ENCODE measurements at places on chromosomes 16 and 17. TPM values are rescaled to one million over a fixed set of nuclear protein-coding genes. Genes with fewer than 3 reads are reported as not detected.

- H3K4me3 ChIP-seq = no peak overlapping the region
- no peaks in the 10 kb centered on the region for H3K27me3 ChIP-seq
- no peak overlapping the region for H3K27ac ChIP-seq
Observed at GRCh38 chr17:37261286-37261685, 114.5 kb upstream of the C17orf78 start.

DNA sequence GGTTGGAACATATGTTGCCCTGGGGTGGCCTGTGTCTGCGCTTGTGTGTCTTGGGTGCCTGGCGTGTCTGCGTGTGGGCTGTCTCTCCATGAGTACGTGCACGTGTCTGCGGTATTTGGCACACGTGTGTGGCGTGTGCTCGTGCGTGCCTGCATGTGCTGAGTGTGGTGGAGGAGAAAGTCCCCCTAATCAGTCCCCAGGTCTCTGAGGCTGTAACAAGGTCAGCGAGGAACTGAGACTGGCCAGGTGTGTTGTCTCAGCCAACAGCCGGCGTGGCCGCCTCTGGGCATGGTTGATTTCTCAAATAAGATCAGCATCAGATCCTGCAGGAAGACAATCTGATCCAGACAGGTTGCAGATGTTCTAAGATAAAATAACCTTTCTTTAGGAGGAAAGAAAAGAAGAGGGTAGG is 3.5 kb upstream of the CPNE7 start:
- H3K36me3 ChIP-seq = peaks cover 1% of the 10 kb centered on the region
- no peak overlapping the region for H3K4me3 ChIP-seq
- no peak overlapping the region for H3K27ac ChIP-seq
- peaks cover 74% of the 10 kb centered on the region for H3K4me1 ChIP-seq
- no peak for DNase-seq
- no peaks in the 10 kb centered on the region for H3K27me3 ChIP-seq

- no peaks in the 10 kb centered on the region for H3K36me3 ChIP-seq
- no peaks in the 10 kb centered on the region for H3K4me1 ChIP-seq
- H3K27me3 ChIP-seq = no peaks in the 10 kb centered on the region
- no peak overlapping the region for H3K4me3 ChIP-seq
- no peak for DNase-seq
Observed at GRCh38 chr17:9878356-9878755, 26.7 kb downstream of the RCVRN start.

GRCh38 chr16:50261707-50262235 is 4.6 kb upstream of the ADCY7 start:
- no peaks in the 10 kb centered on the region for H3K27me3 ChIP-seq
- no peak for DNase-seq
- no peaks in the 10 kb centered on the region for H3K36me3 ChIP-seq

- peaks cover 9% of the 10 kb centered on the region for H3K4me1 ChIP-seq
- no peaks in the 10 kb centered on the region for H3K27me3 ChIP-seq
- H3K4me3 ChIP-seq = peak within 1 kb of the TSS; percentile 97
- peak within 1 kb of the TSS; percentile 67 for H3K27ac ChIP-seq
- DNase-seq = peak; percentile 83
- peaks cover 30% of the 10 kb centered on the region for H3K36me3 ChIP-seq
Observed at GRCh38 chr16:58733671-58734458, at the start of gene GOT2. TSS of gene GOT2 (minus strand) at chr16:58734316. CDS start at chr16:58734228, 88 bp downstream.

Gene BCAR1
- total RNA-seq = 25.6 TPM

GRCh38 chr17:39781031-39781860 is 43.5 kb downstream of the GRB7 start:
- no peaks in the 10 kb centered on the region for H3K36me3 ChIP-seq
- H3K4me3 ChIP-seq = no peak overlapping the region
- H3K4me1 ChIP-seq = no peaks in the 10 kb centered on the region

- peaks cover 65% of the 10 kb centered on the region for H3K27me3 ChIP-seq
- DNase-seq = no peak
- H3K27ac ChIP-seq = no peak overlapping the region
- peaks cover 5% of the 10 kb centered on the region for H3K4me1 ChIP-seq
Observed at GRCh38 chr17:65142247-65142646, 5.1 kb downstream of the RGS9 start.

DNA sequence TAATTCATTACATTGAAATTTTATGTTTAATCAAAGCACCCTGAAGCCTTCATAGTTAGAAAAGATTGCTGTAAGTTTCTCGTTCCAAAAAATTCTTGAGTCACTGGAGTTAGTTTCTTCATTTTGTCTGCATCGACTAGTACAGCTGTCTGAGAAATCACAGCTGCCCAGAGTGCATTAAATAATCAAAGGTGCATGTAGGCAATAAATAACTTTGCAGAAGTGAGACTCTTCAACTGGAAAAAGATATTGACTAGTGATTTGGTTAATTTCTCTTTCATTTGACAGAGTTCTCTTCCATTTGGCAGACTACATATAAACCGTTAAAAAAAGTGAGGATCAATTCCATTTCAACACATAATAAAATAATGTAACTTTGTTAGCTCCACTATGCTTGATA is 234.0 kb downstream of the CNTNAP4 start:
- no peak for DNase-seq
- no peak overlapping the region for H3K4me3 ChIP-seq
- H3K36me3 ChIP-seq = no peaks in the 10 kb centered on the region

Gene NHLRC4
- 2.0 TPM for total RNA-seq

- no peaks in the 10 kb centered on the region for H3K4me1 ChIP-seq
- H3K4me3 ChIP-seq = no peak overlapping the region
- peaks cover 5% of the 10 kb centered on the region for H3K27me3 ChIP-seq
- no peaks in the 10 kb centered on the region for H3K36me3 ChIP-seq
- H3K27ac ChIP-seq = no peak overlapping the region
Observed at GRCh38 chr17:69473841-69474831, 59.6 kb downstream of the MAP2K6 start.

DNA sequence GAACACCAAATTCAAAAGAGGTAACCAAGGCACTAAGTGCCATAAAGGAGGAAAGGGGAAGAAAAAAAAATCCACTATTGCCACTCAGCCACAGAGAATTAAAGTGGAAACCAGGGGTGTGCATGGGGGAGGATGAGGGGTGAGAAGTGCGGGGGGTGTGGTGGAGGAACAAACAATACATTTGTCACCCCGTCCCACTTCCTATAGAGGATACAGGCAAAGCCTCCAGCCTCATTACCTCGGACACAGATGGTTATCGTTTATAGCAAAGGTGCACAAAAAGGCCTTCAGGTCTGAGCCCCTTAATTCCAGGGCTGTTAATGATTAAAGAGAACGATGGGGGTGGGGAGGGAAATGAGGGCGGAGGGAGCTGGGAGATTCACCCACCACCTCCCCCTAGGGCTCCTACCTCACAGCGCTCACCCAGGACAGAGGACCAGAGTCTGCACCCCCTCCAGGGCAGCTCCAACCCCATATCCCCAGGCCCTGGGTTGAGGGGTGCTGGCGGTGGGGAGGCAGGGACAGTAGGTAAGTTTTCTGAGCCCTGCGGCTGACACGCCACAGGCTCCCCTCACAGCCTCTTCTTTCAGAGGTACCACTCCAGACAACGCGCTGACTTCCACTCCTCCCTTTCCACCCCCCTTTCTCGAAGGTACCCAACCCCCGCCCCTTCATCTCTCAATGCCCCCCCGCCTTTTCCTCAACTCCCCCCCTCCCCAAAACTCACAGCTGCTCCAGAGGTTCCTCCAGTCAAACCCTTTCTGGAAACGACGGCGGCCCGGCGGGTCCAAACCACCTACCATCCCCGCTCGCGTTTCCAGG is 470 bp downstream of the DCUN1D3 start:
- peak overlapping the region; percentile 85 for H3K4me3 ChIP-seq
- peaks cover 18% of the 10 kb centered on the region for H3K36me3 ChIP-seq
- no peak for DNase-seq
- no peaks in the 10 kb centered on the region for H3K27me3 ChIP-seq

DNA sequence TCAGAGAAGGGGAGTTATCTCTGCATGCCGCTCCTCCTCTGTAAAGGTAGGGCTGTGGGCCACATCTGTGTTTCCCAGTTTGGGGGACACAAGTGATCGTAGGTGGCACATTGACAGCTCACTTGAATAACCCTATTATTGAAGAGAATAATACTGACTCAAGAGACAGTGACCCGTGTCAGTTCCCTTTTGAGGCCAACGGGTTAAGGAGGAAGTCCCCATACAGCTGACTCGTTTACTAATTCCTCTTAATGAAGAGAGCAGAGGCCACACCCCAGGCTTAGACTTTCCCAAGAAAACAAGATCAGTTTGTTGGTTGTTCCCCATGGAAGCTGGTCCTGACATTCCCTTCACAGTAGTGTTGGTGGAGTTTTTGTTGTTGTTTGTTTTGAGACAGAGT is 33.0 kb downstream of the IL4R start:
- H3K4me1 ChIP-seq = peaks cover 4% of the 10 kb centered on the region
- H3K27ac ChIP-seq = no peak overlapping the region
- peak; percentile 1 for DNase-seq
- no peaks in the 10 kb centered on the region for H3K36me3 ChIP-seq
- no peaks in the 10 kb centered on the region for H3K27me3 ChIP-seq
- no peak overlapping the region for H3K4me3 ChIP-seq

Gene LHX1
- total RNA-seq = 0.07 TPM

Gene TP53TG3F
- 0.84 TPM for total RNA-seq

DNA sequence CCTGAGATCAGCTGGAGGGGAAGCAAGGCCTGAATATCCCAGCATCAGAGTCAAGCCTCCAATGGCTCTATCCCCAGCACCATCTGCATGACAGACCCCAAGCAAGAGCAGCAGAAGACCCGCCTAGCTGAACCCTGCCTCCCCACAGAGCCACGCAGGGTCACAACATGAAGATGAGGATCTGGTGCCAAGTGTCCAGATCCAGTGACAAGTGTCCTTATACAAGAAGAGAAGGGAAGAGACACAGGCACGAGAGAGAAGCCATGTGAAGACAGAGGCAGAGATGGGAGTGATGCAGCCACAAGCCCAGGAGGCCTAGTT is 28.9 kb downstream of the TNFRSF13B start:
- no peak overlapping the region for H3K4me3 ChIP-seq
- H3K4me1 ChIP-seq = no peaks in the 10 kb centered on the region
- no peaks in the 10 kb centered on the region for H3K36me3 ChIP-seq
- H3K27me3 ChIP-seq = peaks cover 57% of the 10 kb centered on the region
- no peak overlapping the region for H3K27ac ChIP-seq

DNA sequence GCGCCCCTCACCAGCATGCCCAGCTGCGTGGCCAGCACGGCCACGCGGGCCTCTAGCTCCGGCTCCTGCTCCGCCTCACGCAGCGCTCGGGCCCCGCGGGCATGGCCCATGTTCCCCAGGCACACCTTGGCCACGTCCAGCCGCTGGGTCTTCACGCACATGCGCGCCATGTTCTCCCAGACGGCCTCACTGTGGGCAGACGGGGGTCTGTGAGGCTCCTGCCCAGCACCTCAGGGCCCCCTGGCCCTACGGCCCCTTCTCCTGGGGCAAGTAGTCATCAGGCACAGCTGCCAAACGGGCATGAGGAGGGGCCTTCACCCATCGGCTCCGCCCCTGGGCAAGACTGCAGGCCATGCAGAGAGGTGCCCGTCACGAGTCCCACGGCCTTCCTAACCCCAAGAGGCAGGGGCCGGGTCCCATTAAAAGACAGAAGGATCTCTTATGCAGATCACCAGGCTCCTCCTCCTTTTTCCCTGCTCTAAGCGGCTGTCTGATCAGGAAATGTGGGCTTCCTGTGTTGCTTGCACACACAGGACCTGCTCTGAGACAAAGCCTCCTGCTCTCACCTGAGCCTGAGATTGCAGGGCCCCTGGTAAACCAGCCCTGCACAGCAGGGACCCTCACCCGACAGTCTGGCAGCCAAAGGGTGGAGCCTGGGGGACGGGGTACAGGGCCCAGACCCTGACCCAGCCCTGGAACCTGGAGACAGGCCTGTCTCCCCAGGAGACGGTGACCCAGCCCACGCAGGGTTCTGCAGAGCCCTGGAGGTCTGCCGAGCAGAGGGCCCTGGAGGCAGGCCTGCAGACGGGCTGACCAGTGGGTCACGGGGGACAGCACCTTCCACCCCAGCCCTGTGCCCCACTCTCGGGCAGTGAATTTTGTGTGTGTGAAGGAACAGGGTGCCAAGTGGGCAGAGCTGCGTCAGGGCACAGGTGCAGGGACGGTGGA is 6.6 kb upstream of the TMEM204 start:
- no peak overlapping the region for H3K27ac ChIP-seq
- H3K36me3 ChIP-seq = no peaks in the 10 kb centered on the region
- DNase-seq = no peak
- peaks cover 4% of the 10 kb centered on the region for H3K4me1 ChIP-seq

Gene GAST
- not detected for total RNA-seq

Gene VTN
- 2.3 TPM for total RNA-seq

- no peak for DNase-seq
- H3K27me3 ChIP-seq = no peaks in the 10 kb centered on the region
- no peak overlapping the region for H3K4me3 ChIP-seq
- H3K4me1 ChIP-seq = no peaks in the 10 kb centered on the region
- H3K27ac ChIP-seq = no peak overlapping the region
Observed at GRCh38 chr17:11852912-11853311, 144.4 kb downstream of the ZNF18 start.

Gene TM4SF5
- not detected for total RNA-seq

Gene GRAPL
- total RNA-seq = 0.22 TPM

Gene CD300E
- not detected for total RNA-seq

DNA sequence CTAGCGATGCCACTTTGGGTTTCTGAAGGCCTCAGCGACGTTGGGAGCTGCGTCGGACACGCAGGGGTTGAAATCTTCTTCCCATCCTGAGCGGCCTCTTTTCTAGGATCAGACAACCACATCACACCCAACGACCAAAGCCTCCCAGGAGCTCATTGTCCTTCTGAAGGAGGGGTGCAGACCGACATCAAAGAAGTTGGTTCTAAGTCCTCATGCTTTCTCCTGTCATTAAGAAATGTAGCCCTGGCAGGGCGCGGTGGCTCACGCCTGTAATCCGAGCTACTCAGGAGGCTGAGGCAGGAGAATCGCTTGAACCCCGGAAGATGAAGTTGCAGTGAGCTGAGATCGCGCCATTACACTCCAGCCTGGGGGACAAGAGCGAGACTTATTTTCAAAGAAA is 1681.9 kb downstream of the TP53TG3F start:
- no peaks in the 10 kb centered on the region for H3K36me3 ChIP-seq
- H3K4me1 ChIP-seq = no peaks in the 10 kb centered on the region
- no peaks in the 10 kb centered on the region for H3K27me3 ChIP-seq
- DNase-seq = no peak
- H3K4me3 ChIP-seq = no peak overlapping the region

DNA sequence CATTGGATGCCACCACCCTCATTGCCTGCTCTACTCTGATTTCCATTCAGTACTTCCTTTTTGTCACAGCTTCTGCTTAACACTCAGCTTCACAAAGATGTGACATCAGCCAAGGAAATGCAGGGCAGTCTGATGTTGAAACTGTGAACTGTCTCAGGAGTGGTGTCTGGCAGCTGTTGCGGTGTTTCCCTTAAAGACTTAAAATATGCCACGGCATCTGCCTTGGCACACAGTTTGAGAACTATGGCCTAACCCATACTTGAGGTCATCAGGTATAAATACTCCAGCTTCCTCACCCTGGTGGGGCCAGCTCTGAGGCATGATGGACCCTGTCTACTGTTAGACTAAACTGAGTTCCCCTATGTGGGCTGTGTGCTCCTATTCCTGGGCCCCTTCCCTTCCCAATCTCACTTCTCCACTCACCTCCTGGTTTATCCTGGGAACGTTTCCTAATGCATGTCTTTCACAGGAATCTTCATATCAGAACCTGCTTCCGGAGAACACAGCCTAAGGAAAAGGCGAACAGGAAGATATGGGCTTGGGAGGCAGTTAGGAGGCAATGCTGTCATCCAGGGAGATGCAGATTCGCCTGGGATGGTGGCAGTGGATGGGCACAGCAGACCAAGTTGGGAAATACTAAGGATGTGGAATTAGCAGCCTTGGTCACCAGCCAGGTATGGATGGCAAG is 96.5 kb downstream of the WSCD1 start:
- H3K4me3 ChIP-seq = no peak overlapping the region
- no peaks in the 10 kb centered on the region for H3K36me3 ChIP-seq
- DNase-seq = no peak
- H3K27ac ChIP-seq = no peak overlapping the region
